Activated CD8-positive, alpha-beta memory T cell treated with anti-CD3 and anti-CD28 coated beads for 1 hour (primary cell): ENCODE measurements at places on chromosomes 11 and 22.

DNA sequence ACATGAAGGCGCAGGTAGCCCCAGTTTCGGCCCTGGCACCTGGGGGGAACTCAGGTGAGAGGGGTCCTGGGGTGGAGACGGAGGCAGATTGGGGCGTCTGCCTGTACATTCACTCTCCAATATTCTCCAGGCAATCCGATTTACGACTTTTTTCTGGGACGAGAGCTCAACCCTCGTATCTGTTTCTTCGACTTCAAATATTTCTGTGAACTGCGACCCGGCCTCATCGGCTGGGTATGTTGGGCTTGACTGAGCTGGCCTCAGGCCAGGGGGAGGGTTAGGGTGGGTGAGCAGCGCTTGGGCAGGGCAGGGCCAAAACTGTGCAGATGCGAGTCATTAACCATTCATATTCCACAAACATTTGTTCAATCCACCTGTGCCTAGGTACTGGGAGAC lies 1.7 kb downstream of the TM7SF2 start:
- no peak for DNase-seq

GRCh38 chr22:47564158-47564450 lies 801.7 kb downstream of the TBC1D22A start:
- DNase-seq: no peak

DNA sequence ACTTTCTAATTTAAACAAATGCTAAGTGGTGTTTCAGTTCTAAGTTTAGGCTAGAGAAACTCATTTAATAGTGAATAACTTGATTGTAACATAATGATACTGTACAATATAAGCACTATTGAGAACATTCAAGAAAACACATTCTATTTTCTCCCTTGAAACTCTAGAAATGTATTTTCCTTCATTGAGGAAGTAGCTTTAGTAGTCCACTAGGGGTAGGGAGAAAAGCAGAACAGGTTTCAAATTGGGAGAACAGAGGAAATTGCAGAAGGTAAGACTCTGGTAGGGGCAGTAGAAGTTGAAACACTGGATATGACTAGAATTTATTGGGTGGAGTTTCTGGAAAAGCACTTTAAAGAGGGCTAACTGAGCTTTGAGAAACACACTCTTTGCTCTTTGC lies 31.6 kb upstream of the MPPED2 start:
- DNase-seq: no peak

DNA sequence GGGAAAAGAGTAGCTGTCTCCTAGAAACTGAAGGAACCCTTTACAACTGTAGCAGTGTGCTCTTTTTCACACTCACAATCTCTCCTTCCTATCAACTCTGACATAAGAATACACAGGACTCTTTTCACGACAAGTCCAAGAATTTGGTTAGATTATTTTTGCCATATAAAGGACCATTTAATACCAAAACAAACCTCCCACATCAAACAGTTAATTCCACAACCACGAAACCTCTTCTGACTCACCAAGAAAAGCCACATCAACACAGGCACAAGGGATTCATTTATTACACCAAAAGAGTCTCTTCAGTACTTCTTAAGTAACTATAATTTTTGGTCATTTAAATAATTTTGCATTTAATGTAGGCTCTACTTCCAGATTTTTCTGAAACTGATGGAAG lies 222.6 kb upstream of the PITPNB start:
- DNase-seq: no peak

DNA sequence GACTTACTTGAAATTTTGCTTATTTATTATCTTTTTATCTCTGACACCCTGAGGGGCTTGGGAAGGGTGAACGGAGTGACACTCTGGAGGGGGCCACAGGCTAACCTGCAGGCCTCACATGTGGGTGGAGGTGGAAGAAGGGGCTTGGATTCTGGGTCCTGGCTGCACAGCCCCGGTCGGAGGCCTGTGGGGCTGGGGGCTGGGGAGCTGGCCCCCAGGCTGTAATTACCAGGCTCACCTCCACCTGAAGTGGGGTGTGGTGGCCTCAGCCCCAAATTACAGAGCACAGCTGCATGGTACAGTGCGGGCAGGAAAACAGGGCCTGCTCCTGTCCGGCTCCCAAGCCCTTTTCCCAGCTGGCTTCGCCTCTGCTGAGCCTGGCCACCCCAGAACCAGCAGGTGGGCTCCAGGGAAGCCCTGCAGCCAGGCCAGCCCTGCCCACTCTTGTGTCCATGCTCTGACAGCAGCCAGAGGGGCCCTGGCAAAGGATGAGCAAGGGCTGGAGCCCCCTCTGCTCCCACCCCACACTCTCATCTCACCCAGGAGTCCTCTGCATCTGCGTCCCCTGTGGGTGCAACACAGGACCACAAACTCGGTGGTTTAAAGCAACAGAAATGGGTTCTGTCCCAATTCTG lies 48.0 kb downstream of the IGF2 start:
- no peak for DNase-seq

- DNase-seq: no peak
Observed at GRCh38 chr11:20056950-20057943, 103.0 kb downstream of the DBX1 start.

DNA sequence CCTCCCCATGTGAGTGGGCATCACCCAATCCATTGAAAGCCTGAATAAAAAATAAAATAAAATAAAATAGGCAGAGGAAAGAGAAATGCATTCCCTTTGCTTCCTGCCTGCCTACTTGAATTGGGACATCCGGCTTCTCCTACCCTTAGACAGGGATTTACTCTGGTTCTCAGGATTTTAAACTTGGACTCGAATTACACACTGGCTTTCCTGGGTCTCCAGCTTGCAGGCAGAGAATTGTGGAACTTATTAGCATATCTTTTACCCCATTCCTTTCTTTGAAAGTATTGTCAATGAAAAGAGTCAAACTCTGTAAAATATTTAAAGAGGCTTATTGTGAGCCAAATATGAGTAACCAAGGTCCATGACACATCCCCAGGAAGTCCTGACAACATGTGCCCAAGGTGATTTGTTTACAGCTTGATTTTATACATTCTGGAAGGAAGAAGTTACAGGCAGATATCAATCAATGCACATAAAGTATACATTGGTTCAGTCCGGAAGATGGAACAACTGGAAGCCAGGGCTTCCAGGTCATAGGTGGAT lies 78.4 kb upstream of the CCDC90B start:
- no peak for DNase-seq

DNA sequence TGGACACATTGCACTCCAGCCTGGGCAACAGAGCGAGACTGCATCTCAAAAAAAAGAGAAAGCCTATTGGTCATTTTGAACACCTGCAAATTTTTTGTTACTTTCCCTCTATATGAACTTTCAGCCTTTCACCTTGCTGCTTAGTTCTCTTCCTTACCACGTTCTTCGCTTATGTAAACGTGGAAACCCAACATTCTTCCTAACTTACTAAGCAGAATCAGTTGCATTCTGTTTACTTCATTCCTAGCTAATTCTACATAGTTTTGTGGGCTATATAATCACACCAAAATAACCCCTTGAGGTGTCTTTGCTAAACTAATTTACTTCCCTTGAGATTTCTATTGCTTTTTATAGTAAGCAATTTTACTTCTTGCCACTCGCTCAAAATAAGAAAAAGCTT lies 23.2 kb downstream of the MS4A4A start:
- DNase-seq: no peak

DNA sequence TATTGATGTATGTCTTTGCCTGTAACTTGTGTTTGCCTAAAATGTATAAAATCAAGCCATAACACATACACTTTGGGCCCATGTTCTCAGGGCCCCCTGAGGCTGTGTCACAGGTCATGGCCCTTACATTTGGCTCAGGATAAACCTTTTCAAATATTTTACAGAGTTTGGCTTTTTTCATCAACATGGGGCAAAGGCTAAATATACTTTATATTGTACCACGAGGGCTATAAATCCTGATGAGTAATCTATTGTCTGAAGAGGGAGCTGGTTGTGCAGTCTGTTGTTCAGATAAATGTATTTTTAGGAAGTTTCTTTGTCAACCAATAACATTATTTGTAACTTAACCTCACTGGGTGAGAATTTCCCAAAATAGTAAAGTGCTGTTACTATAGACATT lies 404.6 kb upstream of the DDI1 start:
- DNase-seq: no peak
